ENCODE measurements at places on chromosomes 5 and 9. TPM values are rescaled to one million over a fixed set of nuclear protein-coding genes. Genes with fewer than 3 reads are reported as not detected.

The FOXD4L3 gene
- not detected for total RNA-seq

The ST8SIA4 gene
- 5.9 TPM for total RNA-seq

The NEUROG1 gene
- not detected for total RNA-seq

The MYMK gene
- total RNA-seq, result not detected

The OLFML2A gene
- total RNA-seq, result 27.4 TPM

The ARHGEF37 gene
- 23.0 TPM for total RNA-seq

The MELK gene
- total RNA-seq, result 1.1 TPM

The CXCL14 gene
- not detected for total RNA-seq

The POLR3G gene
- 1.4 TPM for total RNA-seq

DNA sequence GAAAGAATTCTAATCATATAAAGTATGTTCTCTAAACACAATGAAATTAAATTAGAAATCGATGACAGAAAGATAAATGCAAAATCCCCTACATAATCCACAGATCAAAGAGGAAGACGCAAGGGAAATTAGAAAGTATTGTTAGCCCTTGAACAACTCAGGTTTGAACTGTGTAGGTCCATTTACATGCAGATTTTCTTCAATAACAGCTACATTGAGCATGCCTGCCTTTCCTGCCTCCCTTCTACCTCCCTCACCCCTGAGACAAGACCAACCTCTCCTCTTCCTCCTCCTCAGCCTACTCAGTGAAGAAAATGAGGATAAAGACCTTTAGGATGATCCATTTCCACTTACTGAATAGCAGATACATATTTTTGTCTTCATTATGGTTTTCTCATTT is 75.2 kb downstream of the PLPP1 start:
- no peak for DNase-seq

GRCh38 chr5:128135286-128135685 is 51.7 kb downstream of the SLC12A2 start:
- no peak for DNase-seq

- DNase-seq, result peak; percentile 86
Measured at GRCh38 chr9:130107234-130107861, 53.6 kb downstream of the GPR107 start.

- DNase-seq, result no peak
Measured at GRCh38 chr9:101495810-101496209, 37.8 kb upstream of the RNF20 start.

GRCh38 chr9:26833792-26834191 is 58.8 kb downstream of the CAAP1 start:
- no peak for DNase-seq

DNA sequence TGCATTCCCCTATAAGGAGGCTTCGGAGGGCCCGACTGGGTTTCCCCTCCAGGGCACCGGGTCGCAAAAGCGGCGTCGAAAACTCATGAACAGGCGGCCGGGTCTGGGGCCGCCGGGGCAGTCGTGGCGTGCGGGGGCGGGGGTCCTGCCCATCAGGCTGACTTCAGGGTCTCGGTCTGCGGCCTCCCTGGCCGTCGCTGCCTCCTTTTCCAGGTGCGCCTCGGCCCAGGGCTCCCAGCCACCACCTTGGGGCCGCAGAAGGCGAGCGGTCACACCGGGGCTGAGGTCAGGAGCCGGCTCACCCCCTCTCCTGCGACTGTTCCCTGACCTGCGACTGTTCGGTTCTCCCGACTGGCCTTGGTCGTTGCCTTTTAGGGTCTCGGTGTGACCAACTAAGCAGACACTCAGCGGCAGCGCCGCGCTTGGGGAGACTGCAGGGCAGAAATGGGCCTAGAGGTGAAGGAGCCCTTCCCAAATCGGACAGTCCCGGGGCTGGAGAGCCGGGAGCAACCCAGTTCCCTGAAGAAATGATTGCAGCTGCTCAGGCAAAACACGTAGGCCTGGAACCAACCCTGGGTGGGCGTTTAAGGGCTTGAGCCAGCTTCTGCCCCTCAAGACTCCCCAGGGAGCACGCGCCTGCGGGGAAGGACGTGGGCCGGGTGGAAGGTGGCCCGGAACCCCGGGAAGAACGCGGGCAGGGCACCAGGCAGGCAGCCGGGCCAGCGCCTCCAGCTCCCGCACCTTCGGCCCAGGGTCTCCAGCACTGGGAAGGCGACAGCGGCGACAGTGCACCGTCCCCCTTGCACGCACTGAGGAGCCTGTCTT is 11.2 kb downstream of the IRX2 start:
- DNase-seq, result no peak

DNA sequence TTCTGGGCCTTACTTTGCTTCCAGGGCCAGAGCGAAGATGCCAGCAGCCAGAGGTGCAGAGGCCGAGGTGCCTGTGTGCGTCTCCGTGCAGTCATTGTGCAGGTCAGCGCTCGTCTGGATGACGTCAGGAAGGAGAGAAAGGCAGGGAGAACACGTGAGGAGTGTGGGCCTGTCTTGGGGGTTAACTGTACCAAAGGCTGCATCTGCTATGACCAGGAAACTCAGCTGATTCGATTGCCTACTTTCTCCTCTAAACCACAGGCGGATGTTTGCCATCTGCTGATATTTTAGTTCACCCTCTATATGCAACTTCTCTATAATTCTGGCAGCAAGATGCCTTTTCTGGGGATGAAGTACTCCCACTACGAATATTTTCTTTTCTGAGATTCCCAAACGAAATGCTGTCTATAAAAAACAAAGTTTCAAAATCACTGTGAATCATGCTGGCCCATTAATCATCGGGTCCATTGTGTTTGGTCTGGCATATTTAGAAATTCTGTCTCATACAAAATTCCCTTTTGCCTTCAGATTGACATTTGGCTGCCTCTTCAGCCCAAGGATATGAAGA is 24.8 kb downstream of the PCSK1 start:
- DNase-seq, result no peak

GRCh38 chr5:71633255-71634155 is 46.4 kb downstream of the MCCC2 start:
- no peak for DNase-seq

- no peak for DNase-seq
Measured at GRCh38 chr5:77262697-77263096, 52.2 kb downstream of the PDE8B start.

GRCh38 chr9:34954225-34954624 is 3.9 kb upstream of the PHF24 start:
- DNase-seq, result no peak

DNA sequence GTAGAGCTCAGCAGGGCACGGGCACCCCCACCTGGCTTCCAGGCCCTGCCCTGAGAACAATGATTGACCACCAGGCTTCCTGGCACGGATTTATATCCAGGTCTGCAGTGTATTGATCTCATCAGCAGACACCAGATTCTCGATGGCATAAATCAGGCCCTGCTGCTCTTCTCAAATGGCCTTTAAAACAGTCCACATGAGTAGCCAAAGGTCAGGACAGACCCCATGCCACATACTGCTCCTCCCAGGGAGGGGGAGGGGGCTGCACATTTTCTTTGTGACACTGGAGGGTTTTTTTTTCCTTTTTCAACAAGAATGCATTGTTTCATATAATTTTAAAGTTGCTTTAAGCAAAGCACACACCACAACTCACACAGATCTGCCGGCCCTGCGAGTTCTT is 85.4 kb downstream of the SEMA4D start:
- no peak for DNase-seq

- no peak for DNase-seq
Measured at GRCh38 chr5:17257705-17258273, 40.4 kb downstream of the BASP1 start.

DNA sequence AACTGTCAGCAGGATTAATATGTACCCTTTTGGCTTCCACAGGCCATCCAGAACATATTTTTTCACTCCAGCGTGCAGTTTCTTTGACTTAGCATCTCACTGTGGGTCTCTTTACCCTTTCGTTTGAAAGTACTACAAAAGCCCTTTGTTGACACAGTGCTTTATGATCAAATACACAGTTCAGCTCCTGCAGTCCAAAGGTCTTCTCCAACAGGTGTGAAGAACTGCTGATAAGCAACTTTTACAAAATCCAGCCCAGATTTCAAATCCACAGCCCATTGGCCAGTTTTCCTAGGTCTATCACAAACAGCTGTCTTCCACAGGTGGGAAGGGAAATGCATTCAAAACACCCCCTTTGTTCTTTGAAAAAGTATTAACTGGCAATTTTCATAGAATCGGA is 54.8 kb downstream of the MYO10 start:
- no peak for DNase-seq

GRCh38 chr5:116176121-116176520 is 91.3 kb downstream of the COMMD10 start:
- no peak for DNase-seq

DNA sequence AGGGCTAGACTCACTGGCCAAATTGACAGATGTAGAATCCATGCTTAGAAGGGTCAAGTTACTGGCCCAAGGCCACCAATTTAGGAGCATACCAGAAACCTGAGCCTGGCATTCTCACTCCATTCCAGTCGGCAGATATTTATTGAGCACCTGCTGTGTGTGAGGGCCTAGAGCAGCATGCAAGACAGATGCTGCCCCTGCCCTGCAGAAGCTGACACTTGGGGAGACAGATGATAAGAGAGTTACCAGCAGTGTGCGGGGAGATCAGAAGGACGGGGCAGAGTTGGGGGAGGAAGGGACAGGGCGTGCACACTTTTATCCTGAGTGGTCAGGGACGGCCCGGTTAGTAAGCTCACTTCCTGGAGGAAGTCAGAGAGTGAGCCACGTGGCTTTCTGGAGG is 111.5 kb upstream of the RAPGEF1 start:
- DNase-seq, result no peak

DNA sequence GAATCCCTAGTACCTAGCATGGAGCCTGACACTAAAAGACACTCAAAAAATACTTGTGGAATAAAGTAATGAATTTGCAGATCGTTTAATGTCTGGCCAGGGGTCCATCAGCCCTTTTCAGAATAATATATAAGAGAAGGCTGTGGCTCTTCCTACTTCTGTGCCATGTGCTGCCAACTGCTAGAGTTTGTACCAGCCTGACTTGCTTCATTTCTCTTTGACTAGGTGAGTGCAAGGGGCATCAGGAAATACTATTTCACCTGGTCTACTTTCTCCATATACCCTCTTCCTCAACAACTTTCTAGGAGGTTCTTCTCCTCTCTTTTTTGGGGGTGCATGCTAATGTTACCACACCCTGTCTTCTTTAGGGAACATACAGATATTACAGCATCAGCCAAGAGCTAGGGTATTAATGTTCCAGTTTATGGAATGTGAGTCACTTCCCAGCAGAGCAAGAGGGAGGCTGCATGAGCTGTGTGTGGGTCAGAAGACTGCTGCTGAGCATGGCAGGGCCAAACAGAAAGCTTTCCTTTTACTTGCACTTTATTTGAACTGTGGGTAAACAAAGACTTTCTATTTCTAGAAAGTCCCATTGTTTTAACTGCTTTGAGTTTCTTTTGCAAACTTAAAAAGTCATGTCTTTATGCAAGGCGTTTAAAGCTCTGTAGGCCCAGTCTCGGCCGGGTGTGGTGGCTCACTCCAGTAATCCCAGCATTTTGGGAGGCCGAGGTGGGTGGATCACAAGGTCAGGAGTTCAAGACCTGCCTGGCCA is 158.9 kb downstream of the ADAMTSL1 start:
- peak; percentile 38 for DNase-seq

DNA sequence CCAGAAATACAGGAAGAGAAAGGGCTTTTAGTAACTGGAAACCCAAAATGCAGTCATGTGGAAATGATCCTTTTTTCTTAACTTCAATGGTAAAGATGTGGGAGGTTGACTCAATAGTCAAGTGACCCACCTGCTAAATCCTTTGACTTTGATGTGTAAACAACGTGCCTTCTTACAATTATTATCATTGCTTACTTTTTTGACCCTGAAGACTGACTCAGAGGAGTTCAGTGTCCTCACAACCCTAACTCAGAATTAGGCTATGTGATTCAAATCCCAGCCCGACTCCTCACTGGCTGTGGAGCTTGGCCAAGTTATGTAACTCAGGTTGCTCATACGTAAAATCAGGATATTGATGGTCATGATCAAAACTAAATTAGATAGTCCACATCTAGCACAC is 27.9 kb downstream of the ANXA1 start:
- DNase-seq, result no peak

GRCh38 chr5:101561018-101561417 is 657.9 kb upstream of the ST8SIA4 start:
- no peak for DNase-seq

DNA sequence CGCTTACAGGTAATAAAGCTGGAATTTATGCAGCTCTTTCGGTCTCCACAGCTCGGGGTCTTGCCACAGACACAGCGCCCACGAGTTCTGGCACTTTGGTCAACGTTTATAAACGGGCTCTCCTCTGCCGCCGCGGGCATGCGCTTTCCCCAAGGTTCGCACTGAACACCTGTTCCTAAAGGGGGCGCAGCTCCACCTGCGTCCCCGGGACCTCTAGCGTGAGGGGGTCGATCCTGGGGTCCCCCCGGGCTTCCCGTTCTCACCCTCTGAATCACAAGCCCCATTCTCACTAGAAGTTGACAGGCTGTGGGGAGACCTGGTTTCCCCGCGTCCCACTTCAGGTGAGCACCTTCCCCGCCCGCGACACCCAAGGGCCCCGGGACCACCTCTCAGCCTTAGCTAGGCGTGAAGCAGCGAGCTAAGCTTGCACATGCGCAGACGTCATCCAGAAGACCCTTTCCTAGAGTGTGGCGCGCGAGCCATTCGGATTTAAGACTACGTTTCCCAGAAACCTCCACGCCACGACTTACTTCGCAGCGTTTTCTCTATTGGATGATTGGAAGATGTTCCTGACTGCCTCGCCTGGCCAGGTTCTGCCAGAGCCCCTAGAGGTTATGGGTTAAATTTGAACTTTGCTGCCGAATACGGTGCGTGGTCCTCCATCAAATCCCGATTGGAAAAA is 21.3 kb upstream of the ZNF782 start:
- DNase-seq, result peak; percentile 71

DNA sequence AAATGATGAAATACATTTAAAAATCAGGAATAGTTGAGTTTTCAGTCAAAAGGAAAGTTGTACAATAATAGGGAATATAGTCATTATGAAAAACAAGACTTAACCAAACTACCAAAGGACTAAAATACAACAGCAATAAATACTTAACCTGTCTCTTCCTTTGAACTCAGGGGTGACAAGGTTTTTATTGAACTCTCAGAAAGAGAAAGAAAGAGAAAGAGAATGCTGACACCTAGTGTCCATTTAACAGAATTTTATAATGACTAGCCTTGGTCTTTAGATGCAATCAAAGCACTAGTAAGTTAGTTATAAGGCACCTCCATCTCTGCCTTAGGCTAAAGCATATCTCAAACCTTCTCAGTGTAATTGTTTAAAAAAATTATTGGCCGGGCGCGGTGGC is 47.5 kb downstream of the UIMC1 start:
- DNase-seq, result no peak

- no peak for DNase-seq
Measured at GRCh38 chr9:121220996-121221663, 19.5 kb upstream of the RAB14 start.

Data from right cardiac atrium (tissue), 5 donors.